LNCaP clone FGC (cell line): ENCODE measurements at places on chromosomes 5 and 9.

GRCh38 chr5:127031147-127031862, 947 bp upstream of the MARCHF3 start:
- DNase-seq = no peak

DNA sequence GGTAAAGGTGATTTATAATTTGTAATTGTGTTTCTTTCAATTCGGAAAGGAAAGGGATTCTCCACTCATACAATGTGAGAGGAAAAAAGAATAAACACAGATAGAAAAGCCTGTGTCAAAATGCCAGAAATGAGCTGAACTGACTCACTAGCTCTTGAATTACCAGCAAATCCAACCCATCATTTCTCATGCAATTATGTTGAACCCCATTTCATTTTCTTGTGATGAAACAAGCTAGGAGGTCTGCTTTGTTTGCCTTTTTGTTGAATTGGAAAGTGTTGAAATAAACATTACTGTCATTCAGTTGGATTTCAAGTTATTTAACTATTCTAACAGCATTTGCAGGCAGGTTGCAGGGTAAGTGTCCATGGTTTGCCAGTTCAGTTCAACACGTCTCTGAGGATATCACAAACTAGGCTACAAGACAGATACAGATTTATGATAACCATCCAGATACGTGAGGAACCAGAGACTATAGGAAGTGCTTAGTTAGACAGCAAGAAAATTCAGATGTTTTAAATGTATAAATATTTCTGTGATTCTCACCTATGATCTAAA, 547.2 kb downstream of the MAT2B start:
- DNase-seq = no peak

- DNase-seq = no peak
Measured at GRCh38 chr5:180829726-180830125, 27.1 kb upstream of the MGAT1 start.

DNA sequence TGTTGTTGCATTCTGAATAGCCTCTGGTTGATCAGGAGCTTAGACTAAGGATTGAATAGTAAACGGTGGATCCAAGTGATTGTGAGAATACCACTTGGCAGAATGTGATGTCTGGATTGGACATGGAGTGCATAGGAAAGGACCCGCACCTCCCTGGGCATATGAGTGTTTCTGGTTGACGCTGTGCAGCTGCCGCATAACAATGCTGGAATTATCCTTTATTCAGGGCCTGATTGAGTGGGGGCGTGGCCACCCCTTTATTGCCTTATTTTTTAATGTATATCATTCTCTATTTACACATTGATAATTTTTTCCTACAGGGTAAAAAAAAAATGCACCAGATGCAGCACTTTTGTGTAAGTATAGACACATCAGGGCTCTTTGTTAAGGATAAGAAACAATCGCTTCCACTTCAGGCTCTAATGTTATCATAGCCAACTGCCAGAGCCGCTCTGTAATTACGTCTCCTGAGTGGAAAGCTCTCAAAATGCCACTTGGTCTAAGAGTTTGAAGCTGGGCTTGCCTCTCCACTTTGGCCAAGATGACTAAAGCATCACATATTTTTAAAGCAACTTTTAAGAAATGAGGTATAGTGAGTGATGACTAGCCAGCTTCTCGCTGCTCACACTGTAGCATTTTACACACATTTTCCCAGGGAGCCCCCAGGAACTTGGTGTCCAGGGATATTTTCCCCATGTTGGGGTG, 5.7 kb downstream of the FGD3 start:
- no peak for DNase-seq

GRCh38 chr9:3823842-3824475, 298.2 kb upstream of the RFX3 start:
- no peak for DNase-seq

DNA sequence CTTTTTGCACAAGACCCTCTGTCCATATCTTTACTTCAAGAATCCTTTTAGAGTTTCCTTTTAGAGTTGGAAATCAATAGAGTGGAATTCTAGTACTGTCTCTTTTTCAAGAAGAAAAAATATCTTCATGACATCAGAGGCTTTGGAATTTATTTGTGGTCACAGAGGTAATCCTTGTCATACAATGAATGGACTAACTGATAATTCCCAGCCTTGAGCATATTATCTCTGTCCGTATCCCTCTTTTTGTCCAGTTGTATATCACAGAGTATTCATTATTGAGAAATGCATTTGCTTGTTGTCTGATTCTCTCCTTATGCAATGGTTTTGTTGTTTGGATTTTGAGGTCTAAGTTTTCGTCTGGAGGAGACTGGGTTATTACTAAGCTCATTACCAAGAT, 82.0 kb upstream of the HAPLN1 start:
- no peak for DNase-seq

- peak; percentile 38 for DNase-seq
Measured at GRCh38 chr5:161966564-161966963, 101.0 kb upstream of the GABRG2 start.

DNA sequence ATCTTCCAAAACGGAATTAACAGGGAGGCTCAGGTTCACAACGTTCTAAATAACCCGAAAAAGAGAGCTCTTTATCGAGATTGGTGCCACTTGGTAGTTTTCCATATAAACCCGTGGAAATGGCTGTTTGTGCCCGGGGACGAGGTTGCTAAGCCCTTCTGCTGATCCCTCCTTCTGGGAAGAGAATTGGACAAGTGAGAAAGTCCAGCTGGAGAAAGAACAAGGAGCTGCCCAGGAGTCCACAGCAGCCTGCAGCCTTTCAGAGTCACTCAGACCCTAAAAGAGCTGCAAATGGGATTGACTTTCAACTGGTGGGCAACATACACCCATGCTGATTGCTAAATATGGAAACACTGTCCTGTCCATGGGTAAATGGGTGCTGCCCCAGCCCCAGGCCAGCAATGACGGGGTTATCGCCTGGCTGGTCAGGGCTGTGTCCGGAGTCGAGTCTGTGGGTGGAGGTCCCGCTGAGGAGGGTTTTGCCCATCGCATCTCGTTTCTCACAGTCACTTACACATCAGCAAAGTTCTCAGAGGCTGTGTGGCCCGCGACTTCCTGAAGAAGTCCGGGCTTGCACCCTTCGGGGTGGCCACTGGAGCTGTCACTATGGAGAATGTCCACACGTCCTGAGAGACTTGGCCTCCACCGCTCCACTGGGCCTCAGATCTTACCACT, 40.7 kb upstream of the HSD17B3 start:
- DNase-seq = no peak

DNA sequence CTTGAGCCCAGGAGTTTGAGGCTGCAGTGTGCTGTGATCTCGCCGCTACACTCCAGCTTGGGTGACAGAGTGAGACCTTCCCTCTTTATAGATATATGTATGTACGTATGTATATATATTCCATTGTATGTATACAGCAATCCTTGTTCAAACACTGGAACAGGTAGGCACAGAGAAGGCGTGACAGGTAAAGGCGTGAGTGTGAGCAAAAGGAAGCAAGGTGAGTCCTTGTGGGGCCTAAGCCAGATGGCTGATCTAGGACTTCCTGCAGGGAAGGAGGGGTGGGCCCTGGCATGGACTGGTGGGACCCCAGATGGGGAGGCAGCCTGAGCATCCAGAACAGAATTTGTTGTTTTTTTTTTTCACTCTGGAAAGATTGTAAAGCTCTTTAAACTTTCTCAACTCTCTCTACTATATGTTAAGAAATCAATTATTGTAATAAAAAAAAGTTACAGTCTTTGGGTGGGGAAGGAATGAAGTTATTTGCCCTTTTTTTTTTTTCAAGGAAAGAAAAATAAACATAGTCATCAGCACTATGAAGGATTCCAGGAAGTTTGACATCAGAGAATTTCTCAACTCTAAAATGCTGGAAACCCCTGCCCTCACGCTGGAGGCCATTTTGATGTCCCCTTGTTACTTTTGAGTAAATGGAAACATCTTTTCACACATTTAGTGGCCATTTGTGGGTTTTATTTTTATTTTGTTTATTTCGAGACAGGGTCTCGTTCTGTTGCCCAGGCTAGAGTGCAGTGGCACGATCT, 38.9 kb upstream of the STXBP1 start:
- no peak for DNase-seq

- DNase-seq = peak; percentile 60
Measured at GRCh38 chr9:76415731-76416130, 21.5 kb upstream of the RFK start.

- DNase-seq = no peak
Measured at GRCh38 chr9:105275111-105275510, 30.7 kb downstream of the SLC44A1 start.

DNA sequence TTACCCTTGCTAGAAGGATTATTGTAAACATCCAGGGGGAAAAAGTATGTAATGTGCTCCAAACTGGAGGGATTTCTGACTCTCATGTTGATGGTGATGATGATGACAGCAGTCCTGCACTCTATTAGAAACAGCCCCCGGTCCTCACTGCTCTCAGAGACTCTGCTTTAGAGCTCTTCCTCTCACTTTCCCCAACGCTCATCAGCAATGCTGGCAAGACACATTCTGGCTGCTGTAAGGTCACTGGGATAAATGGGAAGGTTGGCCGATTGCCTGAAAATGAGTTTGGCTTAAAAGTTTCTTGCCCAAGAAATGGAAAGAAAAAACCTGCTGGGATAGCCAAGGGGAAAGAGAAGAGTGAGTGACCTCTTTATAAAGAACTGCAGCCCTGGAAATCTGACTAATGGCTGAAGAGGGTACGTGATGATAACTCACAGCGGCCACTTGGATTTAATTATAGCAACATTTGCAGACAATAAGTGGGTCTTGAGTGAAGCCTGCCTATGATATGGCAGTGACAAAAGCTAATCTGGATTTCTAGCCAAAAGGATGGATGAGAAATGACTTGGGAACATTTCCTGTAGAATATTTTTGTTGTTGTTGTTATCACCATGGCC, 235.8 kb downstream of the TMEM38B start:
- DNase-seq = no peak

DNA sequence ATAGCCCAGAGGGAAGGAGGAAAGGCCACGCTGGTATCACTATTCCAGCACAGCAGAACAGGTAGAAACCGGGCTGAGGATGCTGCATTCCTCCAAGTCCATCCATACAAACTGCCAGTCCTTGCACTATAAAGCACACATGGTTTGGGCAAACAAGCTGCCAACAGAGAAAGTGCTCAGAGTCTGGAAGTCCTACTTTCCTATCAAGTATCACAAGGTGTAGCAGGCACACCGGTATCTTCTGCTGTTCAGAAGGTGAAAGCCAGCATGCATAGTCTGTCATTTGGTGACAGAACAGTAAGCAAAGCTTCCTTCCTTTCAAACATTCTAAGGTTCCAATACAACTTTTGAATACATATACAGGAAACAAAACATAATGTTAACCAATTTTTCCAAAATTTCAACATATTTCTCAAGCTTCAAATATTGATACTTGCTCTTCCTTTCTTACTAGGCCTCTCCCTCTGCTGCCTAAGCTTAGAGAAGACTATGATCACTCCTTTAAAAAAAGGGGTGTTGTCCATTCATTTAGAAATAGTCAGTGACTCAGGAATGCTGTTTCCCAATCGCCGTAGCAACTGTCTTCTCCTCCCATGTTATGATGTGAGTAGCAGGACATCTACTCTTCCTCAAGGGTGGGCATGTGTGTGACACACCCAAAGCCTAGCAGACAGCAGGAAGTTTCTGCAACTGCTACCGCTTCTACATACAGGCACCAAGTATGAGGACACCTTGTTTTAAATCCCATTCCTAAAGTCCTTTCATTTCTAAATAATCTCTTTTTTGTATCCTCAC, 14.7 kb downstream of the DIAPH1 start:
- DNase-seq = no peak

DNA sequence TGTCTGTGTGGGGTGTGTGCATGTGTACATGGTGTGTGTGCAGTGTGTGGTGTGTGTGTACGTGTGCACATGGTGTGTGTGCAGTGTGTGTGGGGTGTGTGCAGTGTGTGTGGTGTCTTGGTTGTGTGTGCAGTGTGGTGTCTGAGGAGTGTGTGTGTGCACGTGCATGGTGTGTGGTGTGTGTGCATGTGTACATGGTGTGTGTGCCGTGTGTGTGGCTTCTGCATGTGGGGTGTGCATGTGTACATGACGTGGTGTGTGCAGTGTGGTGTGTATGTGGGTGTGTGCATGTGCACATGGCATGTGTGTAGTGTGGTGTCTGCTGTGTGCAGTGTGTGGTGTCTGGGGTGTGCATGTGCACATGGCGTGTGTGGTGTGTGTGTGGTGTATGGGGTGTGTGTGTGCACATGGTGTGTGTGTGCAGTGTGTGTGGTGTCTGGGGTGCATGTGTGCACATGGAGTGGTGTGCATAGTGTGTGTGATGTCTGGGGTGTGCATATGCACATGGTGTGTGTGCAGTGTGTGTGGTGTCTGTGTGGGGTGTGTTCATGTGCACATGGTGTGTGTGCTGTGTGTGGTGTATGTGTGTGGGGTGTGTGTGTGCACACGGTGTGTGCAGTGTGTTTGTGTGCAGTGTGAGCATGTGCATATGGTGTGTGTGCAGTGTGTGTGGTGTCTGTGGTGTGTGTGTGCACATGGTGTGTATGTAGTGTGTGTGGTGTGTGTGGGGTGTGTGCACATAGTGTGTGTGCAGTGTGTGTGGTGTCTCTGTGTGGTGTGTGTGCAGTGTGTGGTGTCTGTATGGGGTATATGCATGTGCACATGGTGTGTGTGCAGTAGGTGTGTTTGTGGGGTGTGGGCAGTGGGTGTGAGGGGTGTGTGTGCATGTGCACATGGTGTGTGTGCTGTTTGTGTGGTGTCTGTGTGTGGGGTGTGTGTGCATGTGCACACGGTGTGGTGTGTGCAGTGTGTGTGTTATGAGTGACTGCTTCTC, 40.6 kb upstream of the ZNG1F start:
- DNase-seq = peak; percentile 6

- DNase-seq = peak; percentile 72
Measured at GRCh38 chr9:89756891-89757537, 152.2 kb downstream of the GADD45G start.

DNA sequence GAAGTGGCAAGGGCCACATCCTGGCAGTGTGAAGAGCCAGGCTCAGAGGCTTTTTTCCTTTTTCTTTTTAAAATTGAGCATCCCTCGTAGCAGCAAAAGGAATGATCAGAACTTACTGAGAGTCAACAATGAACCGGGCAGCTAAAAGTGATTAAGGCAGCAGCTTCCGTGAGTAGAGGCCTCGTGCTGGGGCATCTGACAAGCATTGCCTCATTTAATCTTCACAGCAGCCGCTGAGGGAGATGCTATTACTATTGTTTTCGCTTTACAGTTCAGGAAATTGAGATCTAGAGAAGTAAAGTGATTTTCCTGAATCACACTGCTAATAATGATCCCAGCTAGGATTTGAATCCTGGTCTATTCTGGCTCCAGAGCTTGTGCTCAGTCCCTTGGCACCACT, 30.7 kb upstream of the PTGS1 start:
- DNase-seq = no peak

GRCh38 chr5:2906302-2907090, 155.0 kb upstream of the IRX2 start:
- no peak for DNase-seq

DNA sequence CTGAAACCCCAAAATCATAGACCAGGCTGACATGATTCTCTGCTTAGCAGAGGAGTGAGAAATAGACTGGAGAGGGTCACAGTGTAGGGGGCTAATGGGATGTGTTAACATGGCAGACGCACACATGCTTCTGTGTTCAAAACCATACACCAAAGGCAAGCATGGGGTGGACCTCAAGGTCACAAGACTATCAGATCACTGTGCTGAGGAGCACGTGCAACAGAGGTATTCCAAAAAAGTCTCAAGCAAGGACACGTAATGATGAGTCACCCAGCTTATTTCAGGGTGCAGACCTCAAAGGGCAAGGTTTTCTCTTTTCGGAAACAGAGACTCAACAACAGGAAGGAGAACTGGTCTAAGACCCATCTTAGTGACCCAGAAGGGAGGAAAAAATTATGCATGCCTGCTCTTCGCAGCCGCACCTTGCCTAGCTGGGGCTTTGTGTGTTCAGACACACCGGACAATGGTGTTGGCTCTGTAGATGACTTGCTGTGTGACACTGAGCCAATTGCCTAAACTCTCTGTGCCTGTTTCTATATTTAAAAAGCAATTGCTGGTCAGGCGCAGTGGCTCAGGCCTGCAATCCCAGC, 20.3 kb downstream of the WHRN start:
- no peak for DNase-seq
